SK-N-SH (cell line): ENCODE measurements at places on chromosomes 13 and 19. TPM values are rescaled to one million over a fixed set of nuclear protein-coding genes. Genes with fewer than 3 reads are reported as not detected.

- no peak overlapping the region for H3K27ac ChIP-seq
- no peak overlapping the region for H3K4me3 ChIP-seq
- no peak for DNase-seq
- no peaks in the 10 kb centered on the region for H3K36me3 ChIP-seq
- no peaks in the 10 kb centered on the region for H3K27me3 ChIP-seq
These were observed 547.0 kb upstream of the SLITRK5 start for GRCh38 chr13:87123987-87124784.

DNA sequence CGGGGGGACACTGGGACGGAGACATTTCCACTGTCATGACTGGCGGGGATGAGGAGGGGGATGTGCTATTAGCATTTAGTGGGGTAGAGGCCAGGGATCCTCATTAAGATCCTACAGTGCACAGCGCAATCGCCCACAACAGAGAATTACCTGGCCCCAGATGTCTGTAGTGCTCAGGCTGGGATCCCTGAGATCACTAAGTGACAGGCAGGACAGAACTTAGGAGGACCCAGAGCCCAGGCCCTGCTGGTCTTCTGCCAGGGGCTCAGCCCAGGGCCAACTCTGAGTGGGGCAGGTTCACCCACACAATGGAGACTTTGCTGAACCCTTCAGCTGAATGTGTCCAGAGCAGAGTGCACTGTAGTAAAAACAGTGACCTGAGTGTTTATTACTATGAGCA lies 4.6 kb downstream of the RANBP3 start:
- H3K4me1 ChIP-seq: peaks cover 20% of the 10 kb centered on the region
- no peak for DNase-seq
- H3K4me3 ChIP-seq: no peak overlapping the region
- no peaks in the 10 kb centered on the region for H3K27me3 ChIP-seq
- peaks cover 23% of the 10 kb centered on the region for H3K36me3 ChIP-seq

DNA sequence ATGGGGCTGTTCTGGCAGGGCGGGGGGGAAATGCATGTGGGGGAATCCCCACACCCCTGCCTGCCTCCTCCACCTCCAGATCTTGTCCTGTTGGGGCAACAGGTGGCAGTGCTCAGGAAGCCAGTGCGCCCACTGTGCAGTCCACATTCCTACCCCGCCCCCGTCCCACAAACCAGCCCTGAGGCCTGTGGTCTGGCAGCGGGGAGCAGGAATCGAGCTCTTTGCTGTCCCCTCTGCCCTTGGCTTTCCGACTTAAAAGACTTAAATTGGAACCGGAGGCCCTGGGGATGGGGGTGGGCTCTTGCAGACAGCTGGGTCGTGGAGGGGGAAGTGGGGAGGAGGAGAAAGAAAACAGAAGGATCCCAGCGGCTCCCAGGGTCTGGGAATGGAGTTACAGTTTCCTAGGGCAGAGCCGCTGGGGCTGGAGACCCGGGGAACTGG lies 4.3 kb downstream of the NANOS3 start:
- no peak overlapping the region for H3K27ac ChIP-seq
- H3K27me3 ChIP-seq: no peaks in the 10 kb centered on the region
- H3K4me1 ChIP-seq: peaks cover 7% of the 10 kb centered on the region
- H3K36me3 ChIP-seq: no peaks in the 10 kb centered on the region

GRCh38 chr13:43377149-43377548 lies 353.8 kb downstream of the DNAJC15 start:
- H3K36me3 ChIP-seq: no peaks in the 10 kb centered on the region
- no peak overlapping the region for H3K27ac ChIP-seq
- H3K4me3 ChIP-seq: no peak overlapping the region

GRCh38 chr13:85828094-85828684 lies 29.0 kb upstream of the SLITRK6 start:
- H3K4me3 ChIP-seq: no peak overlapping the region; the same call in 1 of the 2 replicates
- peak; percentile 6 for DNase-seq
- H3K36me3 ChIP-seq: no peaks in the 10 kb centered on the region
- H3K4me1 ChIP-seq: no peaks in the 10 kb centered on the region
- H3K27ac ChIP-seq: no peak overlapping the region; the same call in 1 of the 2 replicates

- H3K36me3 ChIP-seq: no peaks in the 10 kb centered on the region
- H3K4me1 ChIP-seq: no peaks in the 10 kb centered on the region
- H3K27ac ChIP-seq: no peak overlapping the region
- no peak overlapping the region for H3K4me3 ChIP-seq
These were observed 4.0 kb upstream of the RB1 start for GRCh38 chr13:48299591-48299990.

- no peaks in the 10 kb centered on the region for H3K27me3 ChIP-seq
- H3K4me3 ChIP-seq: no peak overlapping the region
- no peak for DNase-seq
- no peaks in the 10 kb centered on the region for H3K4me1 ChIP-seq
These were observed 231.4 kb downstream of the OXGR1 start for GRCh38 chr13:96762876-96763275.

GRCh38 chr19:55962186-55962585 lies 14.6 kb downstream of the NLRP8 start:
- peaks cover 20% of the 10 kb centered on the region; the same call in 1 of the 2 replicates for H3K27me3 ChIP-seq
- DNase-seq: no peak
- H3K4me1 ChIP-seq: no peaks in the 10 kb centered on the region
- no peak overlapping the region for H3K4me3 ChIP-seq

TMEM161A gene
- polyA plus RNA-seq: 37.8 and 39.3 TPM in 2 replicates

KLK3 gene
- not detected in 2 replicates for polyA plus RNA-seq

LGALS14 gene
- polyA plus RNA-seq: not detected in 2 replicates
